ENCODE measurements at places on chromosomes 16 and 17.
A peak's percentile ranks its signal among the peaks of the same experiment; 100 is the strongest.

- peak; percentile 34 for DNase-seq
Observed at GRCh38 chr16:46833460-46833800, 2.5 kb upstream of the C16orf87 start.

GRCh38 chr16:4937782-4938682, 1.1 kb upstream of the PPL start:
- DNase-seq = no peak

- DNase-seq = no peak
Observed at GRCh38 chr17:76394166-76394565, 9.8 kb downstream of the SPHK1 start.

GRCh38 chr16:586645-587590, 2.9 kb upstream of the RAB40C start:
- no peak for DNase-seq

- DNase-seq = no peak
Observed at GRCh38 chr17:39014795-39015545, 47.8 kb upstream of the FBXO47 start.

GRCh38 chr16:48448841-48449481, 63.7 kb upstream of the SIAH1 start:
- DNase-seq = no peak

- DNase-seq = no peak
Observed at GRCh38 chr17:14580499-14580898, 279.6 kb downstream of the HS3ST3B1 start.
